GDM1 (cell line): ENCODE measurements at places on chromosomes 2 and 18.

DNA sequence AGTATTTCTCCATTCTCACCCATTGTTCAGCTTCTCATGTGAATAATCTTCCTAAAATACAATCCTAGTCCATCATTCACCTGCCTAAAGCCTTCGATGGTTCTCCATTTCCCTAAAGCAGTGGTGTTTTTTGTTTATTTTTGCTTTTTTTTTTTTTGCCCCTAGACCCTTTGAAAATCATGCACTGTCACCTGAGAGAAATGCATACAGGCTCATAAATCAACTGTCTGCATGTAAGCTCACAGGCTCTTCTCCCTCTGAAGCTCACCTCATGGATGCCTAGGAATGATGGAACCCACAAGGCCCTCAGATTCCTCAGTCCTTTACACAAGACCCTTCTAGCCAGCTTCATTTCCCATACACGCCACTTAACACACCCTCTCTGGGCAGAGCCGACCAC lies 31.5 kb downstream of the B4GALT6 start:
- DNase-seq: no peak

DNA sequence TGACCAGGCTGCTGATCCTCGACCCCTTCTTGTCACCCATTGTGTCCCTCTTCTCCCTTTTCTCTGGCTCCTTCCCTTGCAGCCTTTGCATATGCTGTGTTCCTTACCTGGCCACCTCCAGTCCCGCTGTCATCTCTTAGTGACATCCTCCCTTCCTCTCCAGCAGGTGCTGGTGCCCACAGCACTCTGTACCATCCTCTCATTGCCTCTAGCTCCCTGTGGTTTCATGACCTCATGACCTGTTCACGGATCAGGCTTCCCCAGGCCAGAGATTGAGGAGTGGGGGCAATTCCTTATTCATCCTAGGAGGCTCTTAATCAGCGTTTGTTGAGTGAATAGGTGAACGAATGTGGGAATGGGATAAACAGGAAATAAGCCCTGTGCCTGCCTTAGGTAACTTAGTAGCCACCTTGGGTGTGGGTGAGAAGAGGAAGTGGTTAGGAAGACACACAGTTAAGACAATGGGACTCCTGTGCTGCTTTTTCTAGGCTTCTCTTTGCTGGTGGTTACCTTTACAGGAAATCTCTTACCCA lies 35.5 kb downstream of the ITGA6 start:
- DNase-seq: peak; percentile 57

GRCh38 chr18:36536426-36536825 lies 238.9 kb downstream of the FHOD3 start:
- DNase-seq: no peak

DNA sequence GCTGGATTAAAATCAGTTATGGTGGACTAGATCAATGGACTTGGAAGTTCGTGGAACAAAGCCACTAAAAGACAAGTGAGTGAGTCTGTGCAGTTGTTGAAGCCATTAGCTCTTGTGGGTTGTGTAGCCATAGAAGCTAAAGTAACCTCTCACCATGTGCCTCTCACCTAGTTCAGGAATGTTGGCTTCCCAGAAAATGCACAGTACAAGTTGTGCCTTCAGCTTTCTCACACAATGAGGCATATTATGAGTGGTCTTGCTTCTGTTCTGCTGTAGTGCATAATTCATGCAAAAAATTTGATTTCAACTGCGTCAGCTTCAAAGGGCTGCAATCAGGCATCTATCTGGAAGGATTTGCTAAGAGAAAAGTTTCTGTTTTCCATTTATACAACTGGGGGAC lies 26.2 kb downstream of the CERS6 start:
- no peak for DNase-seq

GRCh38 chr2:67671464-67672450 lies 274.6 kb downstream of the ETAA1 start:
- DNase-seq: no peak

GRCh38 chr2:120765678-120766469 lies 30.2 kb downstream of the GLI2 start:
- no peak for DNase-seq

DNA sequence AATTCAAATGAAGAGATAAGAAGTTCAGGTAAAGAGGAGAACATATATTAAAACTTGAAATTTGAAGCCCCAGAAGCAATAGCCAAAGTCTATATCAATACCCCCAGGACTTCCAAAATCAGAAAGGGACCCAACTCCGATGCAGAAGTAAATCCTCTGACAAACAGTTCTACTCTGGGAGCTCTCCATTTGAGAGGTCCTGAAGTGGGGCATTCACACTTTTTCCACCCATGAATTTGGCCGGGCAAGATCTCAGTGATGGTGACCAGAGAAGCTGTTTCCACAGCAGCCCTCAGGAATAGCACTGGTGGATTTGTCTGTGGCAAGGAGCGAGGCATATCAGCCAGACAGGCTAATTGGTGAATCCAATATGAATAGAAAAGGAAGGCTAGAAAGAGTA lies 313.6 kb upstream of the MC4R start:
- DNase-seq: no peak

- DNase-seq: no peak
Measured at GRCh38 chr2:110748489-110748867, 16.1 kb downstream of the ACOXL start.

DNA sequence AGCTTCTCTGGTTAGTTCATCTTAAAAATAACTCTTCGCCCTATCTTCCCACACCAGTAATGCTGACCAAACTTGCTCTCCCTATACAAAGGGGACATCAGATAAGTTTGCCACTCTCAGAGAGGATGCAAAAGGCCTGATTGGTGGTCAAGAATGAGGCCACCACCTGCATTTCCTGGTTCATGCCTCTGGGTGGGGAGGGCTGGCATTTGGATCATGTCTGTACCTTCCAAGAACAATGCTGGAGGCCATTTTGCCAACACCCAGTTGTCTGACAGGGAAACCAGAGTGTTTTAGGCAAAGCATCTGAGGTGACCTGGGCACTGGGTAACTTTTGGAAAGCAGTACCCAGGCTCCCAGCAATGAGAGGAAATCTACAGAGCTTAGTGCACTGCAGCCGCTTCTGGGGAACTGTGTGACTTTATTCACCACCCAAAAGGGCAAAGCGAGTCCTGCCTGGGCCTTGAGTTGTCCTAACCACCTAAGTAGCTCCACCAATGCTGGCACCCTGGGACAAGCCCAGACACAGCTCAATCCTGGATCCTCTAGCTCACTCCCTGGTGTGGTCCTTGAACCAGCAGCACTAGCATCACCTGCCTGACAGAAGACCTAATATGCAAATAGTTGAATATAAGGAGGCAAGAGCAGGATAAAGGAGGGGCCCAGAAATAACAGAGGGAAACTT lies 35.1 kb downstream of the CAPN13 start:
- DNase-seq: no peak

GRCh38 chr2:189247276-189247675 lies 67.7 kb upstream of the COL5A2 start:
- DNase-seq: no peak

- DNase-seq: no peak
Measured at GRCh38 chr2:235850771-235851551, 317.2 kb downstream of the GBX2 start.

- DNase-seq: no peak
Measured at GRCh38 chr2:120761911-120762310, 26.2 kb downstream of the GLI2 start.
